ENCODE measurements at places on chromosomes 16 and 17.

DNA sequence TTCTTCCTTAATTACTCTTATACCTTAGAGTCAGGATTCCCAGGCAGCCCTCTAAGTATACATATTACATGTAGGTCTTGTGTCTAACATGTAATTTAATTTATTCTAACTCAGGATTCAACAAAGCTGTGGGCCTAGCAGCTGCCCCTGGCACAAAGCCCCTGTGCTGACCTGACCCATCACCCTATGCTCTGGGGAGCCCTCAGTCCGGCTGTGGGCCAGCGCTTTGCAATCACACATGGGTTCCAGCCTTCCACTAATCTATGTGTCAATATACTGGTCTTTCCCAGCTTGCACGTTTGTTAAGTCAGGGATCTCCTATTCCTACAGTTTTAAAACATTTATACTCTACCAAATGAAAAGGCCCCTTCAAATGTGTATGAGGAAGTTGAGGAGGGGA lies 62.7 kb upstream of the SREBF1 start:
- DNase-seq = no peak

DNA sequence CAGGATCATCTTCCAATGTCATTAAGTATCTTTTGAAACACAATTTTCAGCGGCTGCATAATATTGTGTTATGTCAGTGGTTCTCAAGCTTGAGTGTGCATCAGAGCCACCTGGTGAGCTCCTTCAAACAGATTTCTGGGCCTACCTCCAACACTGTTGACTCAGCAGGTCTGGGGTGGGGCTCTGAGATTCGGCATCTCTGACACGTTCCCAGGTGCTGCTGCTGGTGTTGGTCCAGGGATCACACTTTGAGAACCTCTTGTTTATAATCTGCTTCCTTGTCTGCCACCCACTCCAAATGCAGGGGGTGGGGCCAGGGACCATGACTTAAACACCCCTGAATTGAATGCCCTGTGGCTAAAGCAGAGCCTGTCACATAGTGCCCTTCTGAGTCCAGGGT lies 73.8 kb upstream of the HNF1B start:
- no peak for DNase-seq

DNA sequence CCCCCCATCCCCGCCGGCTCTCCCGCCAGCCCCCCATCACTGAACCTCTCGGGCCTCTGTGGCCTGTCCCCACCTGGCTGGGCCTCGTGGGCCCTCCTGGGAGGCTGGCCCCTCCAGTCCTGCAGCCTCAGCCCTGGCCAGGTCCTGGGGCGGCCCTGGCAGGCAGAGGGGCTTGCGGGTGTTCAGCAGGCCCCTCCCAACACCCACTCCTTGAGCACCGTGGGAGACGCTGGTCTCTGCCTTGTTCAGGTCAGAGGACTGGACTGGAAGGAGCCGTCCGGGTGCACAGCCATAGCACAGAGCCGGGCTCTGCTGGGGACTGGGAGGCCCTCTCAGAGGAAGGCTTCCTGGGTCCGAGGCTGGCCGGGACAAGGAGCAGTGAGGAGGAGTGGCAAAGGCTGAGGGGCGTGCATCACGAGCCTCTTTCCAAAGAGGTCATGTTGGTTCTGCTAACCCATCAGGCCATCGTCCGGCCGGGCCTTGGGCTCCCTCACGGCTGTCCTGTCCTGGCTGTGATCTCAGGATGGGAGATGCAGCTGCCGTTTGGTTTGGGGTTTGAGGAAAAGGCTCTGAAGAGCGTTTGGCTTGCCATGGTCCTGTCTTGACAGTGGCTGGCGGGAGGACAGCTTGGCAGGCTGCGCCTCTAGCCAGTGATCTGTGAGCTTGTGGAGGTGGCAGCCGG lies 6.3 kb upstream of the PABPN1L start:
- DNase-seq = no peak

GRCh38 chr16:79182616-79183015 lies 417.9 kb downstream of the MAF start:
- no peak for DNase-seq

DNA sequence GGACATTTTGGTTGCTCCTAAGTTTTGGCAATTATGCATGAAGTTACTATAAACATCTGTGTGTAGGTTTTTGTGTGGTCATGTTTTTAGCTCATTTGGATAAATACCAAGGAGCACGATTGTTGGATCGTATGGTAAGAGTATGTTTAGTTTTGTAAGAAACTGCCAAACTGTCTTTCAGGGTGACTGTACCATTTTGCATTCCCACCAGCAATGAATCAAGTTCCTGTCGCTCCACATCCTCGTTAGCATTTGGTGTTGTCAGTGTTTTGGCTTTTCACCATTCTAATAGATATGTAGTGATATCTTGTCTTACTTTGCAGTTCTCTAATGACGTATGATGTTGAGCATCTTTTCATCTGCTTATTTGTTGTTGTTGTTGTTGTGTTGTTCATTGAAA lies 20.2 kb downstream of the TENT4B start:
- no peak for DNase-seq

GRCh38 chr16:12729448-12729847 lies 74.2 kb downstream of the CPPED1 start:
- DNase-seq = peak; percentile 37

- no peak for DNase-seq
Measured at GRCh38 chr17:8382052-8382879, 727 bp downstream of the RPL26 start.

DNA sequence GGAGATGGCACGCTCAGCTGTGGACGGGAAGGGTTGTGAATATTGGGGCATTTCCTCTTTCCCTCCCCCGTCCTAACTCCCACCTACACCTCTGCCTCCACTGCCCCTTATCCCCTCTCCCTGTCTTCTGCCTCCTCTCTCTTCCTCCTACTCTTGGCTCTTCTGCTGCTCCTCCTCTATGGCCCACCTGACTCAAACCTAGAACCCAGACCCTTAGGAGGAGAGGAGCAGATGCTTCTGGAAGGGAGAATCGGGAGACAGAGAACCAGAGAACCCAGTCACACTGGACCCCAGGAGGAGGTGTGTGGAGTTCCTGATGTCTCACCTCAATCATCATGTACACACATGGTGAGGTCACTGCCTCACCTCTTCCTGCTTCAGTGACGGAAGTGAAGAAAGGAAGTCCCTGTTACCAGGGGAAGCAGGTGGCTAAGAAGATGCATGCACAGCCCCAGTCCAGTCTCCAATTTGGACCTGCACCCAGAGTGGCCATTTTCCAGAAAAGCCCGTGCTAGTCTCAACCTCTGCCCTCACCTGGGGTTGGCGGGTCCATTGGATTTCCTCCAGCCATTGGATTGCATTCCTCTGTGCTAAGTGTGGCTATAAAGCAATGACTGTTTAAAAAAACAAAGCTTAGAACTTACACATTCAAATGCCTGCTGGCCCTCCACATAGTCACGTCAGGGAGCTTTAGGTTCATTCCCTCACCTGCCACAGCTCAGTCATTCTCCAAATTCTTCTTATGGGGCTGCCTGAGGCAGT lies 4.0 kb downstream of the RNF222 start:
- no peak for DNase-seq

DNA sequence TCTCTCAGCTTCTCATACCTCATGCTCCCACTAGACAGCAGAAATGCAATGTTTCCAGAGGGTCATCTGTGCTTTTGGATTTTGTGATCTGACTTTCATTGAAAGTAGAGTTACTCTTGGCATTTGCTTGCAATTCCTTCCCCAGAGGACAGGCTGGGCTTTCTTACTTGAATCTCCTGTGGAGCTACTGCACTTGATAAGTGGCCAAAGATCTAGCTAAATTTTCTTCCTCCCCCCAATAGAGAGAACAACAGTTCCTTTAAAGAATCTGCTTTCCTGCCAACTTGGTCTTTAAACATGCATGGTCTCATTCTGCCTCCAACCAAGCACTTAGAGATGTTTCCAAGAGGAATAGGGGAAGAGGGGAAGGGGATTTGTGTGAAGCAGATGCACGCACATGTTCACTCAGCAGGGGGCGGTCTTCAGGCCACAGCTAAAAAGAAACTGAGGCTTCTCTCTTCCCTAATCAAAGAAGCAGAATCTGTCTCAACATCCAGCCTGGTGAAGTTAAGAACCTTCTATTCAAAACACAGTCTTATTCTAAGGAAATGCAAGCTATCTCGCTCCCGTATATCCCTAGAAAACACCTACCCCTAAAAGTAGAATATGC lies 229.6 kb downstream of the ZFHX3 start:
- no peak for DNase-seq

- no peak for DNase-seq
Measured at GRCh38 chr17:19713462-19713861, 2.9 kb downstream of the SLC47A2 start.

GRCh38 chr17:45022288-45022648 lies 29.2 kb downstream of the DCAKD start:
- no peak for DNase-seq

DNA sequence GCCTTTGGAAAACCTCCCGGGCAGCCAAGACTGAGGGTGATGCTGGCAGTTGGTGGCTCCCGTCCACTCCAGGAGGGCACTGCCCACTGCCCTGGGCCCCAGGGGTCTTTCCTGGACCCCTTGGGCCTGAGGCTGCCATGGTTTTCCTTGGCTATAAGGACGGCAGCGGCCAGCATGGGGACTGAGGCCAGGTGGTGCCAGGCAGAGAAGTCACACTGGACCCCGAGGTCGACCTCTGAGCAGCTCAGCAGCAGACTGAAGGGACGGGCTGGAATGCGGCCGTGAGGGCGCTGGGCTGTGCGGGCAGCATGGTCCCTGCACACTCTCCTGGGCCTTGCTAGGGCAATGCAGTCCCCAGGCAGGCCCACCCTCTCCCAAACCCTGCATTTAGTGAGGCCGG lies 55.6 kb upstream of the GNG13 start:
- no peak for DNase-seq

DNA sequence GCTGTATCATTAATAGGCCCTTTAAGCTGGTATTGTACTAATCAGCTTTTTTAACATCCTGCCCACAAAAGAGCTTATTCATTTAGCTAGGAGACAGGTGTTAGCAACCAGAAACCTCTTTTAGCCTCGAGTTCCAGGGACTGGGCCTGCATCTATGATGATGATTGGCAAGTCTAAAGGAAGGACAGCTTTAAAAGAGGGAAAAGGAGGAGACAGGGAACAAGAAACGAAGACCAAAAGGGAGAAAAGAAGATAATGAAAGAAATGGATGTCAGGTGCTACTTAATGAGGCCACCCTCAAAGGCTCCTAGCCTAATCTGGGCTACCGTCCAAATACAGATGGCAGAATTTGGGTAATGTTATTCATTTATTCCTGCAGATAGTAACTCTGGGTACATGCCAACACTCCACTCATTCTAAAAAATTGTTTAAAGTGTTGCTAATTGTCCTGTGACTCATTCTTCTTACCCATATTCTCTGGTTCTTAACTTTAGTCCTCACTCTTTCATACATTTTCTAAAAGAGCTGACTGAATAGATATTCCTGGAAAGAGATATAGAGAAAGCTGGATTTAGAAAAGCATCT lies 18.7 kb upstream of the RFFL start:
- peak; percentile 53 for DNase-seq

Data from AG04449 (cell line).